HS-27A (cell line): ENCODE measurements at places on chromosomes 7 and 10.

GRCh38 chr7:106462914-106463482, 178.2 kb upstream of the NAMPT start:
- no peak for DNase-seq

- no peak for DNase-seq
Observed at GRCh38 chr10:35112571-35112970, 14.1 kb upstream of the CREM start.

GRCh38 chr7:88396295-88396947, 89.7 kb upstream of the STEAP4 start:
- no peak for DNase-seq

GRCh38 chr7:69739190-69739589, 140.9 kb downstream of the AUTS2 start:
- no peak for DNase-seq

DNA sequence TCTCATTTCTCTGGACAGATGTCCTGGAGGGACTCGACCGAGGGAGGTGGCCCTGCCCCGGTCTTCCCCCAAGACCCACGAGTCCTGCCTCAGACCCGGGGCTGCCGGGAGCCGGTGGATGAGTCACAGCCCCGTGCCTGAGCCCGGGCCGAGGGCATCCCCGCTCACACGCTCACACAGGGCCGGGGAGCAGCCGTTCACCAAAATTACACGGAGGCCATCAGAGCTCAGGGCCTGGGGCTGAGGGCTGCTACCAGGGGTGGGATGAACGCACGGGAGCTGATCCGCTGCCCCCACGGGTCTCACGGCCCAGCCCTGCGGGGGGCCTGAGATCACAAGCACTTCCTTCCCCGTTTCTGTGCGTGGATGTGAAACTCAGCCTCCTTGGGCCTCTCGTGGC, 17.5 kb downstream of the FAM20C start:
- DNase-seq = no peak

DNA sequence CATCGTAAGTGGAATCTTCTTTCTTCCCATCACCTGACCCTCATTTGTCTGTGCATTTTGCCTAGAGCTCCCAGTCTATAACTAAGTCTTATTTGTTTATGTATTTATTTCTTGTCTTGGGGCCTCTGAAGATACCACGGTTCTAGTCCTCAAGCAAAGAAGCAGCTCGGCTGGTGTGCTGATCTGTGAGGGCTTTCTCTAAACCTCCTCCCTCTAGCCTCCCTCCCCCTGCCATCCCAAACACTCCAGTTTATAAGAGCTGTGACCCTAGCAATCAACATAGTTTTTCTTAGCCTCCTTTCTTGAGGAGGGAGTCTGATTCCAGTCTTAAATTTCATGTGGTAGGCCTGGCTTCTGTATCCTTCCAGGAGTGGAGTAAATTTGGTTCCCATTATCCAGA, 15.7 kb upstream of the NDUFA5 start:
- DNase-seq = no peak

GRCh38 chr7:127107601-127108007, 145.1 kb downstream of the GRM8 start:
- DNase-seq = no peak

GRCh38 chr10:118844731-118845521, 90.2 kb upstream of the CACUL1 start:
- no peak for DNase-seq

- DNase-seq = no peak
Observed at GRCh38 chr7:17038160-17038782, 156.5 kb upstream of the AGR3 start.

- DNase-seq = no peak
Observed at GRCh38 chr10:79443338-79444198, 1.9 kb downstream of the ZCCHC24 start.

- DNase-seq = no peak
Observed at GRCh38 chr10:34295142-34295548, 520.0 kb downstream of the PARD3 start.

DNA sequence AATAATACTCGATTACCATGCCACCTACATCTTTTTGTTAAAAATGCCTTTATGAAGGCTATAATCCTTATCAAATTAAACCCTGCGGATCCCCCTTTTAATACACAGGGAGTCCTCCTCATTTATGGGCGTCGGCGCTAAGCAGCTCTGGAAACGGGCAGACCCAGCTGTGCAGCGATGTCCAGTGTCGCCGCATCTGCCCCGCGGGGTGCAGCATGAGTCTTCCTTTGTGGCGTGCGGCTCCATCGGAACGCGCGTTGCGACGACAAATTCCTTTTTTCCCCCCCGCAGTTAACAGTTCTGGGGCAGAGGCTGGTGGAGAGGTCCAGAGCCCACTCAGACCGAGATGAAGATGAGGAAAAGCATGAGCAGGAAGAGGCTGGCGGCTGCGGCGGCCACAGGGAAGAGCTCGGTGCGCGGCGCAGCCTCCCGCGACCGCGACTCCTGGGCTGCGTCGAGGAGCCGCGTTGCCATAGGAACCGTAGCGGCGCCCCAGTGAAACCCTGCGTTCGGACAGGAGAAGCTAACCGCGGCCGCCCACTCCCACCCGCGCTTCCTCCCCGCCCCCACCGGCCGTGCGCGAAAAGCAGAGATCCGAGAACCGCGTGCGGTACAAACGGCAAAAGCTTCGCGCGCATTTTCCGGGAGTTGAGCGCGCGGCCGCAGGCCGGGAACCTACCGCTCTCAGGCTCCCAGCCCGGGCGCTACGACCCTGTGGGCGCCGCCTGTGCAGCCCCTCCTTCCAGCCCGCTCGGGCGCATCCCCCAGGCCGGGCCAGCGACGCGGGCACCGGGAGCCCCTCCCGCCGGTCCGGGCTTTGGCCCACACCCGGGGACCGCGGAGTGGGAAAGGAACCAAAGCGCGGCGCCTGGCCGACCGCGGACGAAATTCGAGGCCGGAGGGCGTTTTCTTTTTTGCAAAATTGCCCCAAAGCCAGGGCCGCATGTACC, 130.6 kb downstream of the SPAG6 start:
- DNase-seq = no peak

GRCh38 chr10:70137927-70138883, 5.6 kb upstream of the AIFM2 start:
- no peak for DNase-seq

DNA sequence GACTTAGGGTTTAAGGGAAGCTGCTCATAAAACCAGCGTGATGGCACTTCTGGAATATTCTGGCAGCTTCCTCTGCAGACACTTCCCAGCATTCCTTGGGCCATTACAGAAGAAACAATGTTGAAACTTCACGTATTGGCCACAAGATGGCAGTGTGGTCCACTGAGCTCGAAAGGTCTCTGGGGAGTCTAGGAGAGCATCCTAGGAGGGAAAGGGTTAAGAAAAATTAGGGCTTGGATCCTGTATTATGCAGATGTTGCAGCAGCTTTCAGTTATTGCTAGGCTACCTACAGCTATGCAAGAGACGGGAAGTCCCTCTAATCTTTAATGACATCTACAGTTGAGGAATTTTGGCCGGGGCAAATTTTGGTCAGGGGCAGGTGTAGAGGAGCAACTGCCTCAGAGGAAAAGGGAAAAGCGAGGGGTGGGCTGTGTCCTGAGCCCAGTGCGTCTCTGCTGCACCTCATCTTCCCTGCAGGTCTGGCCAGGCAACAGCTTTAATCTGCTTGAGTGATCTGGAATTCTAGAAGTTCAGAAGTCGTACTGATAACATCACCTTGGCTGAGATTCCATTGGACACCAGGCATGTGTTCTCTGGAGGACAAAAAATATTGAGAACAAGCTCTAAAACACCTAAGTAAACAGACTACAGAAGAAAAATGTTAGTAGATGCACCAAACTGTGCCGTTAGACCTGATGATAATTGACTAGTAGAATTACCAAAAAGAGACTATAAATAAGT, 220.8 kb upstream of the PRSS58 start:
- no peak for DNase-seq

DNA sequence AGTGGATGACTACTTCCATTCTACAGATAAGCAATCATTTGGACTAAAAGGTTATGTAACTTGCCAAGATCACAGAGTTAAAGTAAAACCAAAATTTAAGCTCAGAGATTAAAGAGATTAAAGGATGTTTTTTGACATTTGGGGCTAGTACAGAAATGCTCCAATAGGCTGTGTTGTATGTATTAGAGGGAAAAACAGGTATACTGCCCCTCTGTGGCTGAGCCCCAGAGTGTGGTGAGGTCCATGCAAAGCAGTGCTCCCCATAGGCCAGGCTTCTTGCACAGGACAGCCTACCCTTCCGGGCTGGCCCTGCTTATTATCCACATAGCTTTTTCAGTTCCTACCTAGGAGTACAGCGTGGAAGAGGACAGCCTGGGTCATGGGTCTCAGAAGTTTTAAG, 322.8 kb downstream of the POM121L12 start:
- DNase-seq = no peak

DNA sequence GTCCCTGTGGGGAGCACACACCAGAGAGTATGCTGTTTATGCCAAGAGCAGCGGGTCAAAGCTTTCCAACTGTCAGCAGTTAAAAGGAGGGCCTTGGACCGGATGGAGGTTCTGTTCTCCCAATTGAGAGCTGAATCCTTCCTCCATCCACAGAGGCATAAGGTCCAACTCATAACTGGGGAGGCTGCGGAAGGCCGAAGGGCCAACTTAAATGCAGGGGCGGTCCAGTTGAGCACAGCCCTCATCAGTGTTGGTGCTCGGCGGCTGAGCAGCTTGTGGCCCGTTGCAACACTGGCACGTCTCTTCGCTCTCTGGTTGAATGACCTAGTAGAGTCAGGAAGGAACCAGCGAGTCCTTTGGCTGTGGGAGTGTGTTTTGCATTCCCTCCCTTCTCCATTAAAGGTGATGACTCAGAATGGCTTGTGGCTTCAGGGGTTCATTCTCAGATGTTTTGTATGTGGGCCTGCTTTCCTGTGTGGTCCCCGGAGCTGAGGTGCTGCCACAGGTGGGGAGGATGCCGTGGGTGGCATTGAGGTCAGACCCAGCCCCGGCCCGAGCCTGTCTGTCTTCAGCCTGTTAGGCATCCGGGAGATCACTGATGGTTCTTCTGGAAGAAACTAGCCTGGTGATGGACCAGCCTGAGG, 44.8 kb upstream of the DMBT1 start:
- DNase-seq = no peak

DNA sequence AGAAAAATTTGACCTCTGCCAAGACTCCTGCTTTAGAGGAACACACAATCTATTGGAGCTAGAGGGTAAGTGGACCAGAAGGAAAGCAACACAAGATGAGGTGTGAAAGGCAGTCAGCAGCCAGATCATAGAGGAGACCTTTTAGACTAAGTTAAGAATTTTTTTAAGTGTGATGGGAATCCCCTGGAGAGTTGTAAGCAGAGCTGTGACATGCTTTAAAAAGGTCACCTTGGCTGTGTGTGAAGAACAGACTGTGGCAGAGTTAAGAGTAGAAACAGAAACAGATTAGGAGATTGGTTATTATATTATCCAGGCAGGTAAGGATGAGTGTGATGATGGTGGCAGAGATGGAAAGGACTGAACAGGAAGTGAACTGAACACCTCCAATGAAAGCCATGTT, 23.5 kb downstream of the CPEB3 start:
- no peak for DNase-seq

DNA sequence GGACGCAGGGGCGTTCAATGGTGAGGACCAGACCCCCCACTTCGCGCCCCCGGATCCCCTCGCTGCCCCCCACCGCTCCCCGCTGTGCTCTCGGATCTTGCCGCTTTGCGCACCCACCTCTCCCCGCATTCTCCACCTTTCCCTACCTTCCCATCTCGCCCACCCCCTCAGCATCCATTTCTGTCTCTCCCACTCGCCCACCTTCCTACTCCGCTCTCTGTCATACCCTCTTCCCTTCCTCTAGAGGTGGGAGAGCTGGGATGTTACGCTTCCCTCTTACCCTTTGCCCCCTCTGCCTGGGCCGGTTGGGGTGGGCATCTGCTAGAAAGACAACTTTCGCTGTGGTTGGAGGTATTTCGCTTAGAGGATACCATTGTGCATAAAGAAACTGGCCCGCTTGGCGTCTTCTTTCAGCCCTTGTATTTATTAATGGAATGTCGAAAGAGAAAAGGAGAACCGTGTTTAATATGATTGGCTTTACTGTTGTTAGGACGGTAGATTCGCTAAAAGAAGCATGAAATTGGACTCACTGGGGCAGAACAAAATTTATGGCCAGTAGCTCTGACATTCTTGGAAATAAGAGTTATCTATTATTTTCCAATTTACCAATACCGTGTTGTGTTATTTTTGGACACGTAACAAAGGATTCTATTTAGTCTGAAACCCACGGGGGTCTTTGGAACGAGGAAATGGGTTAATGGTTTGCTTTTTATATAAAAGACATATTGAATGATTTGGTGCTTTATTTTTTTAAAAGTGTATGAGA, 873 bp downstream of the PRKAR2B start:
- DNase-seq = no peak

DNA sequence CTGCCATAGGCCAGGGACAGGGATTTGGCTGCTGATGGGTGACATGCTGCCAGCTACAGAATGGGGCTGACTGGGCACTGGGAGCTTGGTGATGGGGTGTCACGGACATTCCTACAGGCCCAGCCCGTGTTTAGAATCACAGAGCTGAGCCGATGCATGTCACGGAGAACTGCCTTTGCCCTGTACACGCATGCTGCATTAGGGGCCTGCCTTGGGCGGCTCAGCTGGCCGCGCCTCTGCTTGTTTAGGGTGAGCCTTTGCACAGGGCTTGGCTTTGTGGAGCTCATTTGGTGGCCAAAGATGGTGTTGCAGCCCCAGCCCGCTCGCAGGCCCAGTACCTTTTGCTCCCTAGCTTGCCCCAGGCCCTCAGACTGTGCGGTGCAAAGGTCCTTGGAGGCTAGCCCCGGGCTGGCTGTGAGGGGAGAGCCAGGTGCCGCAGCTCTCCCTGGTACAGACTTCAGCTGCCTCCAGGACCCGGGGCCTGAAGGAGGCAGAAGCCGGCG, 108.4 kb upstream of the BTBD16 start:
- no peak for DNase-seq

DNA sequence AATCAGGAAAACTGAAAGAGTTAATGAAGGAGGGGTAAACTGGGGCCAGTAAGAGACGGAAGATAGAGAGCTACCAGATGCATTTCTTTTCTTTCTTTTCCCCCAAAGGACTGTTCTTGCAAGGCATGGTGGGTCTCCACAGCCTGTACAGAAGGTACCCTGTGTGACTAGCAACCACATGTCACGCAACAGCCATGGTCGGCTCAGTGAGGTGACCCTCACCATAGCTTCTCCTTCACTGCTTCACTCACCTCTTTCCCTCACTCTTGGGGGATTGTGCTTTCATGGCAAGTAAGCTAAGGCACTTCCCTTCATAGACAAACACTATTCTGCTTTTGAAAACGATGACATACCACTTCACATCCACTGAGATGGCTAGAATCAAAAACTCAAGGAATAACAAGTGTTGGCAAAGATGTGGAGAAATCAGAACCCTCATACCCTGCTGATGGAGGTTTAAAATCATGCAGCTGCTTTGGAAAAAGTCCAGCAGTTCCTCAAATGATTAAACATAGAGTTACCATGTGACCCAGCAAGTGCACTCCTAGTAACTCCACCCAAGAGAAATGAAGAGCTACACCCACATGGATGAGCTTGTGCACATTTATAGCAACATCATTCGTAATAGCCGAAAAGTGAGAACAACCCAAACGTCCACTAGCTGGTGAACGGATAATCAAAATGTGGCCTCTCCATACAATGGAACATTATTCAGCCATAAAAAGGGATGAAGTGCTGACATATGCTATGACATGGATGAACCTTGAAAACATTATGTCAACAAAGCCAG, 3.8 kb upstream of the INSIG1 start:
- no peak for DNase-seq

GRCh38 chr7:120460949-120461348, 188.0 kb downstream of the KCND2 start:
- DNase-seq = no peak

- DNase-seq = no peak
Observed at GRCh38 chr10:96833220-96834001, 1.3 kb downstream of the LCOR start.
